ENCODE measurements at places on chromosomes 5 and 9. TPM values are rescaled to one million over a fixed set of nuclear protein-coding genes. Genes with fewer than 3 reads are reported as not detected.
A peak's percentile ranks its signal among the peaks of the same experiment; 100 is the strongest.

LCN1 gene
- total RNA-seq, result not detected

JADE2 gene
- 45.9 TPM for total RNA-seq

MAST4 gene
- 10.5 TPM for total RNA-seq

FGF10 gene
- 110 TPM for total RNA-seq

CCNI2 gene
- under 0.01 TPM for total RNA-seq

TMEM215 gene
- not detected for total RNA-seq

ECSCR gene
- total RNA-seq, result not detected

PAEP gene
- not detected for total RNA-seq

DNA sequence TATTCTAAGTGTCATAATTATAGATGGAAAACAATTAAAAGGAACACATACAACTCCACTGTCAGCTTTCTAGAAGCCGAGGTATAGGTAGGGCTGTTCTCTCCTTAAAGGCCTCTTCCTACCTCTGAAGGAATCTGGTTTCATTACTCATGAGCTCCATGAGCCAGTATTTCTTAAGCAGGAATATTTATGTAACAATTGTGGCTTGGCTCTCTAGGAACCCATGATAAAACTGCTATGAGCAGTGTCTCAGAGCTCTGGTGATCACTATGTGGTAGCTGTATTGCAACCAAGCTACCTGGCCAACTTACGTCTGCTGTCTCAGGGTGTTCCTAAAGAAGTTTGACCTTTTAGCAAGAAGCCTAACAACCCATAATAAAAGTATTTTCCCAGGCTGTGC, 157.7 kb downstream of the CEP120 start:
- DNase-seq, result no peak

DNA sequence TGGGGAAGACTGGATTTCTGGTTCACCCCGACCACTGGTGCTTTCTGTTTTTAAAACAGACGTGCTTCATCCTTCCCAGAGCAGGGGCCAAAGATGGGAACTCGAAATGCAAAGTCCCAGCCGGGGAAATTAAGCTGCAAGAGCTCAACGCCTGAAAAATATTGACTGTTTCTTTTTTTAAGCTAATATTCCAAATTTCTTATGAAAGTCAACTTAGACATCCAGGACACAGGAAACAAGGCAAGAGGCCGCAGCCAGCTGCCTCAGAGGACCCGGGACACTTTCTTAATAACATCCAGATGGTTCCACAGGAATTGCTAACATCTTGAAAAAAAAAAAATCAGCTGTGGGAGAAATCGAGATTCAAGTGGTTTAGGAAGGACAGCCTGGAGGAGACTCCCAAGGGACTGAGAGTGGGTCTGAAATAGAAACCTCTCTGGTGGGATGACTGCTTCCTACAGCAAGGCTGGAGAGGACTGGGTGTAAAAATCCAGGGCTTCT, 144.9 kb downstream of the FGF1 start:
- peak; percentile 84 for DNase-seq

DNA sequence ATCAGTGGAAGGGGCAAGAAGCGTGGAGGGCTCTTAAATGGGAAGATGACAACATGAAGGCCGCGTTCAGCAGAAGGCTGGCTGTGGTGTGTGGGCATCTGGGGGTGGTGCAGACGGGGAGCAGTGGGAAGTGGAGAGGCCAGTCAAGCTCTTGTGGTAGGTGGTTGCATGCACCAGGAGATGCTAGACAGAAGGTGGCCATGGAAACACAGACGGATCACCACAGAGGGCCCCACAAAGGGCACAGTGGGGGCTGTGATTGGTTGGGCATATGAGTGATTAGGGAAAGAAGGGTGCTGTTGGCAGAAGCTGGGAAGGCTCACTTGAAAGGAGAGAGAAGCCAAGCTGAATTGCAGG, 14.7 kb downstream of the MTMR12 start:
- DNase-seq, result no peak

GRCh38 chr5:84131372-84131771, 253.3 kb downstream of the EDIL3 start:
- DNase-seq, result peak; percentile 6

DNA sequence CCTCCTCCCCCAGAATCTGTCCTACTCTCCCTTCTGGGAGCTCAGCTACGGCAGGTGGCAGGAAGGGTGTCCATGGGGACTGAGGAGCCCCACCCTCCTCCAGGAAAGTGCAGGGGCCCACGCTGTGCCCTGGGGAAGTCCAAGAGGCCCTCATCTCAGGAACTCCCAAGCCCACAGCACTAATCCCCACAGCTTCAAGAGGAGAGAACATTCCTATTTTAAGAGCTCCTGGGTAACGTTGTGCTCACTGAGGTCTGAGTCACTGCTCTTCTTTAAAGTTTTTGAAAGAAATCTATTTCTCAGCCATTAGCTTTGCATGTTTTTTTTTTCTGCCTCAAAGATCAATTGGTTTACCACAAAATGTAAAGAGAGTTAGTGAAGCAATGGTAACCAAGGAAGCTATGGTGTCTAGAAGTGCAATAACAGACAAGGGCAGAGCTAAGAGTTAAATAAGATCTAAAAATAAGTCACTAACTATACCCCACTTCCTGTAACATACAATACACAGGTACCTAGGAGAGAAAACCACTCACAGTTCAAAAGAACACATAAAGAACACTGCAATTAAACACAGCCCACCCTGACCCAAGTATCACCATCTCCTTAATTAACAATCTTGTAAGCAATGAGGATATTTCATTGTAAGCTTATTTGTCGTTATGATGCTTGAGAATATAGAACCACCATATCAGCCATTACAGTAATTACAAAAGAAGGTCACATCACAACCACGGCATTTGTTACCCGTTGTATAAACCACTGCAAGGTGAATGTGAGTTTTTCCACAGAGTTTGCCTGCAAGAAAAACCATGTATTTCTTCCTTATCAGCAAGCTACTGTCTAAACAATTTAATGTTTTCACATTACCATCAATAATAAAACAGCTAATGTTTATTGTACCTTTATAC, 382.3 kb upstream of the SLC30A5 start:
- no peak for DNase-seq

DNA sequence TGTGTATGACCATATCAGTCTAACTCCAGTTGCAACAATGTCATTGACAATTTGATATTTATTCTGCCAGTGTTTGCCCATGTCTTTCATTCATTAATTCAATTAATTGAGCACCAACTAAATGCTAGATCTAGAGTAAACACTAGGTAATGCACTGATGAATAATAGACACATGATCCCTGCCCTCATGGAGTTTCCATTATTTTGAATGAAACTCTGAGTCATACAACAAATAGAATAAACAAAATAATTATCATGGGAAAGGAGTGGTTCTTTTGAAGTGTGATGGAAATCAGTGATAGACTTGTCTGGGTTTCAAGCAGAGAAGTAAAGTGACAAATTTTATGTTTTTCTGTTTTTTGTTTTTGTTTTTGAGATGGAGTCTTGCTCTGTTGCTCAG, 4.6 kb downstream of the ARHGEF37 start:
- no peak for DNase-seq

- no peak for DNase-seq
Observed at GRCh38 chr9:27426511-27427271, 97.4 kb upstream of the IFNK start.

GRCh38 chr9:125332527-125332926, 70.9 kb downstream of the GAPVD1 start:
- DNase-seq, result no peak

DNA sequence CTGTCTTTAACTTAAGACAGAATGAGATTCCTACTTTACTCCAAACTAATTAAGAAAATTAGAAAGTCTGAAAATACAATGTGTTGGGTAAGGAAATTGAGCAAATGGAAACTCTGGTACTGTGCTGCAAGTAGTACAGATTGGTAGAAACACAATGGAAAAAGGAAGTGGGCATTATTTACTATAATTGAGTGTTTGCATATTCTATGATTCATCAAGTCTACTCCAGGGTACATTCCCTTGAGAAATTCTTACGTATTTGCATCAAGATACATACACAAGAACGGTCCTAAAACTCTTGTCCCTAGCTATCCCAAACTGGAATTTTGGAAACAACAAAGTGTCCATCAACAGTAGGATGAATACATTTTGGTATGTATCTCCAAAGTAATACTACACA, 123.5 kb upstream of the TARS1 start:
- peak; percentile 83 for DNase-seq

DNA sequence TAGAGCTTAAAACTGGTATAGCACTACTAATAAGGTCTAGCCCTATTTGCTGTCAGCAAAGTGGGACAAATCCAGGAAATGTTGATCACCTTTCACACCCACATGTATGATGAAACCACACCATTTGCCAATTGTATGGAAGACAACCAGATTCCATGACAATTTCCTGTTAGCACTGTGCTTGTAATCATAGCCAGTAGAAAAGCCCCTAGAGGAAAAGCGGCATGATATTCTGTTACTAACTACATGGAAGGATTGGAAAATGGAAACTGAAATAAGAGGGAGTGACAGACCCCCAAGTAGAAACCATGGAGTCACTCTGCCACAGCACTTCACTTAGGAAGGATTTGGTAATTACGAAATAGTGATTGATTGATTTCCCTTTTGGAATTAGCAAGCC, 923 bp downstream of the SPATA6L start:
- peak; percentile 46 for DNase-seq

DNA sequence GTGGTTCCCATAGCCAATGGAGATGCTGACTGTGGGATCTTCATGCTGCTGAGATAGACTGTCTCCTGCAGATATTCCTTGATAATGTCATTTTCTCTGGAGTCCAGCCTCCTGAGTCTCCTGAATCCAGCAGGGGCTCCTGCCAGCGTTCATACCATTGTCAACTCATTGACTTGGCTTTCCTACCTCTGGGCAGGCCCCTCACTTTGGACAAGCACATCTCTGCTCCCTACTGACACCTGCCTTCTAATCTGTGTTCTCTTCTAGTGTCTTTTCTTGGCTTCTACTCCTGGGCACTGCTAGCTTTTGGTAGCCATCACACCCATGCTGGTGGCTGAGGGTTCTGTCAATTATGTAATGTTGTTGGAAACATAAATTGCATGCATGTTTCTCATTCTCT, 138.0 kb downstream of the ADCY2 start:
- DNase-seq, result no peak

Data from fibroblast of lung (primary cell).